Stimulated activated CD4-positive, alpha-beta T cell treated with anti-CD3 and anti-CD28 coated beads, TNF-alpha, amount 100 ng/mL, for 1 hour (primary cell): ENCODE measurements at places on chromosomes 2 and 18.

- DNase-seq: no peak
Measured at GRCh38 chr2:61520261-61520660, 17.9 kb downstream of the XPO1 start.

GRCh38 chr2:84946204-84947009 is 24.6 kb upstream of the KCMF1 start:
- DNase-seq: no peak

DNA sequence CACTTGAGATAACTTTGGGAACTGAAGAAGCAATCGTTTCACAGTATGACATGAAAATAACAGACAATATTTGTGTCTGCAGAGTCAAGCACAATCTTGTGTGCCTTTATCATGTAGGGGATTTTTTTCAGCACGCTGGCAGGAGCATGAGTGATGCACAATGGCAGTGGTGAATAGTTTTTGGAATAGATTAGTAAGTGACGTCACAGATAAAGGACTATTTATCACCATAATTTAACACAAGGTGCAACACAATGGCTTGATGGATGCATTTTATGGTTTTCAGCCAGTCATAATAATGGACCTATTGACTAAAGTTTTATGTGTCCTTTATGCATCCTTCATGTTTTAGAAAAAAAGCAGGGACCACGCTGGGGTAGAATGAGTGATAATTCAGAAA is 559.8 kb upstream of the FANCL start:
- DNase-seq: no peak

- DNase-seq: no peak
Measured at GRCh38 chr2:96832754-96833507, 10.9 kb downstream of the ANKRD23 start.

DNA sequence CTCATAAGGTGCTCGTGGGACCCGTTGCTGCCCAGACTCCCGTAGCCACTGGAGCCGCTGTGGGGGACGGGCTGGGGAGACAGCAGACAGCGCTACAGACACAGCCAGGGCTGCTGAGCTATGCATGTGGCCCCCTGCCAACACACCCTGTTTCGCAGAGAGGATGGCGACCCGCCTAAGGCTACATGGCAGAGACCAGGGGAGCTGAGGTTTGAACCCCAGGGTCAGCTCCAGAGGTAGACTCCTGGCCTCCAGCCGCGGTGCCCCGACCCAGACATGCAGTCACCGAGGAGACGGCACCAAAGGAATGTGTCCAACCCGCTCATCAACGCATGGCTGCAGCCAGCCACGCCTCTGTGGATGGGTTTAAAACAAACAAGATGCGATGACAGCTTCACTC is 21.0 kb upstream of the HES6 start:
- no peak for DNase-seq

DNA sequence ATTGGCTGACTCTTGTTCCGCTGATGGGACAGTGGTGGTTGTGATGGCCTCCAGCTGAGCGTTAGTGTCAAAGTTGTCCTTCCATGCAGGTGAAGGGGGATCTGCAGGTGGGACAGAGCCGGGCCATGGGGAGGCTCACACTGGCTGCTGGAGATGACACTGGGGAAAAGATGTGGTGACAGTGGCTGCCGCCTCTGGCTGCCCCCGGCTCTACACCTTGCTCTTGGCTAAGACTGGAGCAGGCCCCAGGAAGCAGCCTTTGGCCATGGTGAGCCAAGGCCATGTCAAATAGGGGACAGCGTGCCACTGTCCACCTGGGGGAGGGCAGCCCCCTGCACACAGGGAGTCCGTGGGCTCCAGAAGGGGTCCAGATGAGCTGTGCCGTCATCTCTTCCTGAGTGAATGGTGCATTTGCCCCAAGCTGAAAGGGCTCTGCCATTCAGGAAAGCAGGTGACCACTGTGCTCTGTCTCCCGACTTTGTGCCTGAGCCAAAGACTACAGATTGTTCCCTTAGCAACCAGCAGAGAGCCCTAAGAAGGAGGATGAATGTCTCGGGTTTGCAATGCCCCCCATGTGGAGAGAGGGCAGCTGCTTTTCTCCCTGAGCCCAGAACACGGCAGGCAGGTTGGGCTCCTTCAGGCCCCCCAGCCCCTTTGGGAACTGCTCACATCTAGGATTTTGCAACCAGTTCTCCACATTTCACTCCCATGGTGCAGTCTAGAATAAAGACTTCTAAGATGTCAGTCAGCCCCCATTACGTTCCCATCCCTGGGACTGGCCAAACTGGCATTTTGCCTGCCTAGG is 79.1 kb upstream of the BCL2L11 start:
- DNase-seq: no peak

DNA sequence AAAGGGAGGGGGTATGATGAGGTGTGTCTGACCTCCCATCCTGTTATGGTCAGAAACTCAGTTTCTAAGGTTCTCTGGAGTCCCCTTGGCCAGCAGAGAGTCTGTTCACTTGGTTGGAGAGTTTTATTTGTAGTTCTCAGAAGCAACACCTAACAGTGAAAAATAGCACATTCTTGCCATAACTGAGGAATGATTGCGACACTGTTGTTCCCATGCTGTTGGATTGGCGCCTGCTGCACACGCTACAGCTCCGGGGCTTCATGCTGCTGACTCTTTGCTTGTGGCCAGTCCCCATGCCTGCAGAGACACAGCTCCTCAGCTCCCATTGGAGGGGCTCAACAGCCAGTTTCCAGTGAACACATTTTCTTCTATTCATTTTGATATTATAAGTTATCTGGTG is 42.1 kb downstream of the TPGS2 start:
- no peak for DNase-seq

DNA sequence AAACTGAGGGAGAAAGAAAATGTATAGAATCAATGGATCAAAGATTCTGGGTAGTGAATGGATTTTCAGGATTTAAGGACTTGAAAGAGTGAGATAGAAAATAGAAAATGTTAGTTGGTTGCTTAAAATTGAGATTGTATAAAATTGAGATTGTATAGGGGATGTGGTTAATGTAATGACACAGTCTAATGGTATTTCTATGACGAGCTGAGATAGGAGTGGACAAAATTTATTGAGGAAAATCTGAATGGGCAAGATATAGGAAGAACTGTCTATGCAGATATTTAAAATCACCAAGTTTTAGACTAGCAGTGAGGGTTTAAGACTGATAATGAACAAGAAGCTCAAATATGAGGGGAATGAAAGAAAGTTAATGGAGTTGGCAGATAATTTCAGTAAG is 406.6 kb downstream of the NYAP2 start:
- no peak for DNase-seq

DNA sequence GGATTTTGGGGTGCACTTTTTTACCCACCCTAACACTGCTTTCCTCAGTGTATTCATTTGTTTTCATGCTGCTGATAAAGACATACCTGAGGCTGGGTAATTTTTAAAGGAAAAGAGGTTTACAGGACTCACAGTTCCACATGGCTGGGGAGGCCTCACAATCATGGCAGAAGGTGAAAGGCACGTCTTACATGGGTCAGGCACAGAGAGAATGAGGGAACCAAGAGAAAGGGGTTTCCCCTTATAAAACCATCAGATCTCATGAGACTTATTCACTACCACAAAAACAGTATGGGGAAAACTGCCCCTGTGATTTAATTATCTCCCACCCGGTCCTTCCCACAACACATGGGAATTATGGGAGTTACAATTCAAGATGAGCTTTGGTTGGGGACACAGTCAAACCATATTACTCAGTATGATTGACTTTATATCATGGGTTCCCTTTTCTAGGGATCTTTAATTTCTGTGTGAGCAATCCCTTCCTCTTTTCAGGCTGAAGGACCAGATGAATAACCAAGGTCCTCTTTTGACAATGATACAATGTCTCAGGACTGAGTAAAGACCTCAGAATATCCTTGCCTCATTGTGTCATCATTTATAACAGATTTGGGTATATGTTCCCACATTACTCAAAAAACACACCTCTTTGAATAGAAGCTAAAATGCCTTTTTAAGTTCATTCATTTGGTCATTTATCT is 100.1 kb upstream of the TRIB2 start:
- DNase-seq: no peak

GRCh38 chr2:30446602-30447148 is 371 bp upstream of the LCLAT1 start:
- no peak for DNase-seq

DNA sequence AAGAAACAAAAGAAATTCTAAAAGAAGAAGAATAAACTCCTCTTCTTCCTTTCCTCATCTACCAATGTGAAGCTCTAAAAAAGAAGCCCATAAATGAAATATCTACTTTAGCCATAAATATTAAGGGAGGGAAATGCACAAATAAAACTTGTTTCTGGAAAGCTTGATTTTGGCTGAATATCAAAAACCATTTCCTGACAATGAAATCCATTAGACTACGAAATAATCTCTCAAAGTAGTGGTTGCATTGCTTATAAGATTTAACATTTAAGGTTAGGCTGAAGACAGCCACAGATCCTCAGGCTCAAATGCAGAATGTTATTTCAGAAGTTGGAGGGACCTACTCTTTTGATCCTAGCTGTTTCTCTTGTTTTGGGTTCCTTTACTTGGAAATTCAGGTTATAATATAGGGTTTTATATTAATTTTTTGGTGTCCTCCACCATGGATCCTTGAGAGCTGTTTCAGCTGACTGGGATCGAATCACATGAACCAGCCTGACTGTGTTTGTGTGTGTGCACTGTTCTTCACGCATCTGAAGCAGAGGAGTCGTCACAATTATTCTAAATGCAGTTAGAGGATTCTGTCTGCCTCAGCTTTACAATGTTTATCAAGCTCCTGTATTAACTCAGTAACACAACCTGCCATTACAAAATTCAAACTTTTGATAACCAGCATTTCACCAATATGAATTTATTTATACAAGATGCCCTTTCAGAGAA is 474.8 kb downstream of the ARHGAP15 start:
- no peak for DNase-seq

DNA sequence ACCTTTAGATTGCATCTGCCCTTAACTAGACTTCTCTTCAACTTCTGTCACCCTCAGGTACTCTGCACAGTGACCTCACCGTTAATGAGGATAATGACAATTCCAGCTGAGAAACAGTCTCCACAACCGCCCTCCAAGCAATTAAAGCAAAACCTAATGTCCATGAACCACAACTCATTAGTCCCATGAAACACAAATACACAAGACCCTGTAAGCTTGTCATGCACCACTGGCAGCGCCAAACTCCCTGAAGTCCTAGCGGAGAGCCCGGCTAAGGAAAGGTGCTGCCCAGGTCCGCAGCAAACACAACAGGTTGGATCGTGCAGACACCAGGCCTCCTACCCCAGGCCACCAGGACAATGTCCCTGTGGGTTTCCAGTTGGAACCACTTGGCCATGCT is 7.4 kb downstream of the SMAD7 start:
- DNase-seq: no peak
